Neural progenitor cell (in vitro differentiated cells): ENCODE measurements at places on chromosomes 3 and 15. TPM values are rescaled to one million over a fixed set of nuclear protein-coding genes. Genes with fewer than 3 reads are reported as not detected.

Gene PLA2G4D
- not detected in 2 replicates for total RNA-seq

Gene FBXW12
- 0.82 and 1.4 TPM in 2 replicates for total RNA-seq

GRCh38 chr3:40307176-40307575 lies 2.3 kb upstream of the EIF1B start:
- H3K27ac ChIP-seq: no peak overlapping the region
- no peaks in the 10 kb centered on the region for H3K27me3 ChIP-seq
- DNase-seq: no peak
- no peak overlapping the region for H3K4me3 ChIP-seq

- H3K27me3 ChIP-seq: peaks cover 30% of the 10 kb centered on the region
- H3K27ac ChIP-seq: no peak overlapping the region
- DNase-seq: no peak
- H3K36me3 ChIP-seq: no peaks in the 10 kb centered on the region
These were observed 4.8 kb downstream of the PAQR9 start for GRCh38 chr3:142958707-142959106.

- peaks cover 17% of the 10 kb centered on the region for H3K4me1 ChIP-seq
- no peaks in the 10 kb centered on the region for H3K27me3 ChIP-seq
- no peak within 1 kb of the TSS for H3K4me3 ChIP-seq
- DNase-seq: no peak
- H3K27ac ChIP-seq: no peak within 1 kb of the TSS
- no peaks in the 10 kb centered on the region for H3K36me3 ChIP-seq
These were observed at the start of gene HHLA2 for GRCh38 chr3:108296239-108296638. TSS of gene HHLA2 (plus strand) at chr3:108296548. CDS start at chr3:108351814, 55,266 bp downstream.

DNA sequence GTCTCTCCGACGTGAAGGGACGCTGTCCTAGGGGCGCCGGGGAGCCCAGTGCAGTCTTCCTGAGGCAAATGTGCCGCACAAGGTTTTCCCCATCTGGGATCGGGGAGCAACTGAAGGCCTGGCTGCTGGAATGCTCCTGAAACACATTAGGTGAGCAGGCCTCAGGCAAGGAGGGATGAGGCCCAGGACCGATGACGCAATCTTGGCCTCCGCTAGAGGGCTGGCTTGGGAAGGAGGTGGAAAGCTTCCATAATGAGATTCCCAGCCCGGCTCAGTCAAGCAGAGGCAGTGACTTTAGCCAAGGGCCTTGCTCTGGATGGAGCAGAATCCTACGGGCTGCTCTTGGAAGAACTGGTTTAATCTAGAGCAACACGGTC lies 50.8 kb downstream of the CPN2 start:
- H3K4me3 ChIP-seq: no peak overlapping the region
- no peaks in the 10 kb centered on the region for H3K36me3 ChIP-seq
- H3K27ac ChIP-seq: no peak overlapping the region
- DNase-seq: peak; percentile 85
- peaks cover 21% of the 10 kb centered on the region for H3K27me3 ChIP-seq
- H3K4me1 ChIP-seq: peaks cover 42% of the 10 kb centered on the region

GRCh38 chr15:68299436-68299835 lies 21.9 kb downstream of the FEM1B start:
- H3K27ac ChIP-seq: no peak overlapping the region
- no peak overlapping the region for H3K4me3 ChIP-seq
- H3K36me3 ChIP-seq: peaks cover 8% of the 10 kb centered on the region
- no peaks in the 10 kb centered on the region for H3K27me3 ChIP-seq
- DNase-seq: no peak

GRCh38 chr15:44289259-44289790 lies 806 bp downstream of the GOLM2 start:
- no peak overlapping the region for H3K27ac ChIP-seq
- peaks cover 11% of the 10 kb centered on the region for H3K27me3 ChIP-seq
- H3K4me3 ChIP-seq: peak overlapping the region; percentile 75
- DNase-seq: no peak
- H3K4me1 ChIP-seq: peaks cover 20% of the 10 kb centered on the region
